ENCODE measurements at places on chromosomes 13 and 19.

GRCh38 chr13:93872376-93872775 is 607.1 kb downstream of the DCT start:
- no peak for DNase-seq

DNA sequence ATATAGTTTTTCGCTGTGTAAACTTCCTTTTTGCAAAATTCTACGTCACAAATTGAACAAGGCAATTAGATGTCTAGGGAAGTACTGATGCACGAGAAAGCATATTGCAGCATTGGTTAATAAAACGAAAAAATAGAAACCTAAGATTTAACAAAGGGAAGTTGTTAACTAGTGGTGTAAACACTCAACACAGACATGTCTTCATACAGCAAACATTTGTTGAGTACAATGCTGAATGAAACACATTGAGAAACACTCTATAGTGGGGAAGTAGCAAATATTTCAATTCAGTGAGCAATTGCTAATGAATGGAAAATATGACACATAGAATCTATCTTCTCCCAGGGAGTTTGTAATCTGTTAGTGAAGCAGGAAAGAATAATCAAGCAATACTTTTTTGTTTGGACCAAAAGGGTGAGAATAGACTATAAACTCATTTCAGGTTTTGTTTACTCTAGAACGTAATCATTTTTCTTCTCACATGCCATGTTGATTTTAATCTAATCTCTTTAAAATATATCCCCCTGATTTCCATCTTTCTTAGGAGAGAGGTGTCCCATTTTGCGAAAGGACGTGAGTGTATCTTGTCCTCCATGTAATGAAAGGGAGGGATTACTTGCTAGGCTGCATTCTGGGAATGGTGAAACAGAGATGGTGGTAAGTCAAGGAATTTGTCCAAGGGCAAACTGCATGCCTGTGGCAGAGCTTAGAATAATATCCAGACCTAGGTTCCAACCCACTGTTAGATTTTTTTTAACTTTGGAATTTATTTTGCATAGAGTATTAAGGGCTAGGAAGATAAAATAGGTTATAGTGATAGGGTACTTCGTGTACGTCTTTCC is 1.7 kb upstream of the ANKRD10 start:
- DNase-seq = no peak

DNA sequence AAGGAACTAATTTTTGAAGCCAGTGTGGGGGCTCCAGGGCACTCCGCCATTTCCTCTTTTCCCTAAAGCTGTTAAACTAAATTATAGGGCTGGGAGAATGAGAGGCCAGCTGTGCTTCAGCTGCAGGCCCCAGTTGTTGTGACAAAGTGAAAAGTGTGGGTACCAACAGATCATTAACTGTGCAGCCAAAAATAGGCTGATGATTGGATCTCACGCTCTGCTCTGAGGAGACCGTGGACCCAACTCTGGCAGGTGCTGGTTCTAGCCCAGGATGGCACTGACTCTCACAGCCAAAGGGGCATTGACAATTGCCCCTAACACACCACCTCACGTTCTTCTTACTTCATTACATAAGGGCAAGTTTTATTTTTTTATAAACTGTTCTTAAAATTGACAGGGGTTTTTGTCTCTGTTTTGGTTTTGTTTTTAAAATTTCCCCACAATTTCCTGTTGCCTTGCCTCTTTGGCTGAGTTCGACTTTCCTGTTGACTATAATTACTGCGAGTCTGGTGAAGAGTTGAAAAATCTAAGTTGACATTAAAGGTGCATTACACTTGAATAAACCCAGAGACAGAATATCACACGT is 391.0 kb downstream of the FGF9 start:
- DNase-seq = no peak

DNA sequence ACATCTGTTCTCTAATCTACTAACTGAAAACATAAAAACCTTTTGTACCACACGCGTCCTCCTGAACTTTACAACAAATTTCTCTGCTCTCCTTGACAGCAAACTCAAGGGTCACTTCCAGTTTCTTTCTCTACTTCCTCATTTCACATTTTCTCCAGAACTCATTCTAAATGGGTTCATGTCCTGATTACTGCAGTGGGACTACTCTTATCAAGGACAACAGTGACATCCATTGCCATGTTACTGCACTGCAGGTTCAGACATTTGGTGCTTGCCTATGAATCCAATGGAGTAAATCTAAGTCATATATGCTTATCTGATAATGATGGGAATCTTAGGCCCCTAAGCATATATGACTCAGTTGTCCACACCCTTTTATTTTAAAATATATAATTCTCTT is 35.3 kb downstream of the FPR3 start:
- no peak for DNase-seq

- DNase-seq = no peak
These were observed 8.3 kb upstream of the NAA16 start for GRCh38 chr13:41302743-41303142.

GRCh38 chr13:50179977-50180376 is 164.7 kb downstream of the KCNRG start:
- no peak for DNase-seq

GRCh38 chr19:3458229-3459088 is 21.9 kb downstream of the SMIM24 start:
- no peak for DNase-seq

- no peak for DNase-seq
These were observed 739.9 kb upstream of the PRR20A start for GRCh38 chr13:56400774-56401173.

GRCh38 chr13:33224686-33225085 is 60.9 kb downstream of the STARD13 start:
- DNase-seq = no peak

Data from activated CD4-positive, alpha-beta T cell treated with anti-CD3 and anti-CD28 coated beads, Interleukin-2, amount 50 U/mL, for 48 hours (primary cell).